Dermis blood vessel endothelial cell (primary cell): ENCODE measurements at places on chromosomes 2 and 18. TPM values are rescaled to one million over a fixed set of nuclear protein-coding genes. Genes with fewer than 3 reads are reported as not detected.

Gene HMSD
- not detected in 2 replicates for total RNA-seq

Gene NOL4
- total RNA-seq: not detected in 2 replicates

Gene CENPO
- total RNA-seq: 11.6 and 24.9 TPM in 2 replicates

Gene OR6B2
- total RNA-seq: not detected in 2 replicates

Gene CHN1
- 17.1 and 18.5 TPM in 2 replicates for total RNA-seq

Gene TUBA4B
- total RNA-seq: 0.09 TPM in 1 of 2 replicates, not detected in the other

Gene TNP1
- total RNA-seq: not detected in 2 replicates
